ENCODE measurements at places on chromosomes 7 and 10.
A peak's percentile ranks its signal among the peaks of the same experiment; 100 is the strongest.

- DNase-seq, result peak; percentile 83
Observed at GRCh38 chr10:48517911-48518811, 86.7 kb downstream of the ARHGAP22 start.

DNA sequence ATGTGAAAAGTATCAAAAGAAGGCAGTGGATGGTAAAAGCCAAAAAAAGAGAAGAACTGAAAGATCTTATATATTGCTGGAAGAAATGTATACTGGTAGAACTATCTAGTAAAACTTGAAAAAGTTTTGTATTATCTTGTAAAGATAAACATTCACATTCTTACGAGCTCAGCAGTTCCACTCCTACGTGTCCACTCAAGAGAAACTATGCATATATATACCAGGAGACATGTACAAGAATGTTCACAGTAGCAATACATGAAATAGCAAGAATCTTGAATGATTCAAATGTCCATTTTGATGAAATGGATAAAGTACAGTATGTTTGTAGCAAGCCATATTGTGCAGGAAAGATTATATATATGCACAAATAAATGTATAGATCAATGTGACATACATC, 155.0 kb downstream of the RNF133 start:
- DNase-seq, result no peak

DNA sequence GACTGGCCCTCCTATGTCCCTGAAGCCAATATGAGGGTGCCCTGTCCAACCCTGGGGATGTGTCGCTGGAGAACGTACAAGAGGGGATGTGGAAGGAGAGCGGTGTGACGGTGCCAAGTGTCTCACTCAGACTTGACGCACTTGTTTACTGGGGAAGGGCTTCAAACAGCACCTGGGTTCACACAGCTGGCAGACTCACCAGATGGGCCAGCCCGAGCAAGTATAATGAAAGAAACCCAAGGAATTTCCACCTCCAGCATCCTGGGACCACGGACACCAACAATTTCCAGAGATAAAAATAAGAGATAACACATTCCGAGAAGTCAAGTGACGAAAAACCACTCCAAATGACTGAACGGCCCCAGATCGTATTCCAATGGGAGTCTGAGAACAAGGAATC, 5.3 kb downstream of the ATP5MF start:
- no peak for DNase-seq

- DNase-seq, result no peak
Observed at GRCh38 chr10:31645786-31646185, 282.8 kb downstream of the ARHGAP12 start.

- DNase-seq, result no peak
Observed at GRCh38 chr7:139844779-139845442, 15.8 kb downstream of the TBXAS1 start.

GRCh38 chr10:126387931-126388911, at the start of gene ADAM12:
Gene ADAM12 (minus strand): TSS chr10:126388477. CDS start chr10:126388145, 332 bp downstream.
- DNase-seq, result peak; percentile 10

DNA sequence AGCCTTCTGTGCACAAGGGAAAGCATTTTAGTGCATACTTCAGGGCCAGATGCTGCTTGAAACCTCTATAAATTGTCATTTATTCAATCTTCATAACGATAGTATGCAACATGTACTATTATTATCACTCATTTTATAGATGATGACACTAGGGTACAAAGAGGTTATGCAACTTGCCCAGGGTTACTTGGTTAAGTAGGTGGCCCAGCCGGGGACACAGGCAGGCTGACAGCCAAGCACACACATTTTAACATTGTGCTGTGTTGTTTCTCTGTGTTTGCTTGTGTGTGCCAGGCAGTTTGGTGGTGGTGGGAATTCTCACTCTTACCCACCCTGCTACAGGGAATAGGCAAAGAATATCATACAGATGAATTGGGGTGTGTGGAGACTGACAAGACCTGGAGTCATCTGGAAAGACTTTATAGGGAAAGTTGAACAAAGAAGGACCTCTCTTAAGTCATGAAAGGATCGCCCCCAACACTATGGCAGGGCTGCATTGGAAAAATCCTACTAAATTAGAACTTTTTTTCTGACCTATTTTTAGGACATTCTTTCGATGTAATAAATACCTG, 98.9 kb downstream of the MKX start:
- no peak for DNase-seq

DNA sequence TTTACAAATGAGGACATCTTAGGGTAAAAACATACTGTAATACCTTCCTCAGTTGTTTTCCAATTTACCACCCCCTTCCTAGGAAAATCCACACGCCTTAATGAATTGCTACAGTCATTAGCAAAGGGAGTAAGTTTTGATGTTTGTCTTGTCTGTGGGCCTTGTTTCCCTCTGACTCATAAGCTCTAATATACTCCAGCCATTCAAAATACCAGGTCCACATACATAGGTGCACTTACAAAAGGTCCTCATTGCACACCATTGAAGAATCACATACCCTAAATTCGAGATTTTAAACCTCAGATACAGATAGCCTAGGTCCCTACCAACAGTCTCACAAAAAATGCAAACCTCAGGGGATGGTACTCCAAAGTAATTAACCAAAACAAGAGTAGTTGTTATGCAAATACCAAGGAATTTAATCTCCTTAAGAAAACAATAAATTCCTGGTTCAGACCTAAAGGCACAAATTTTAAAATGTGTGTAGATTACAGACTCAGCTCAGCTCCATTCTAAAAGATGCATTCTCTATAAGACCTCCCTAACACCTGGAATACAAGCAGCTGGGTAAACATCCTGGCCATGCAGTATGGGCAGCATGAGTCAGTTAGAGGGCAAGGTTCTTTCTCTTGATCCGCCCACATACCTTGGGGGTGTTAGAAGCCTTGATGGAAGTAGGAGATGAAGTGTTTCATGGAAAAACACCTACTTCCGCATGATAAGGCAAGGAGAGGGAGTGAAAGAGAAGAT, 3.0 kb upstream of the LIPK start:
- no peak for DNase-seq

DNA sequence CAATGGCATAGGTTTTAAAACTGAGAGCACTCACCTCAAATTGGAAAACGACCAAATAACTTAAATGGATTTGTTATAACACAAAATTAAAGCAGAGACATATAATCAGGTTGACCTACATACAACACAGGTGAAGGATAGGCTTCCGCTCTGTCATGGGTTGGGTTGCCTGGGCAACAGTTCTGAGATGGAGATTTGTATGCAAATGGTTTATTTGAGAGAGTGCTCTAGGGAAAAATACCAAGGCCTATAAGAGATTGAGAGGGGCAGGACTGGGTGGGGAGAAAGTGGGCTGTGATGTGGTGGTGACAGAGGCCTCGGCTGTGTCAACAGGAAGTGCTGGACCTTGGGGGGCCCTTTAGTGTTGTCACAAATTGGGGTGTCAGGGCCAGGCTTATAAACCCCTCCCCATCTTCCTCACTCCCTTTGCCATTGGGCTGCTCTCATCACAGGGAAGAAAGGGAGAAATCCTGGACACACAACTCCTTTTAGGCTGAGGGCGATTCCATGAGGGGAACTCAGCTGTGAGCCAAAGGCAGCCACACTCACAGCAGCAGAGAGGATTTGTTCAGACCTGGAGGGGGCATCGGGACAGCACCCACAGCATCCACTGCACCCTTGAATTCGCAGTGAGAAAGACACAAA, 105.4 kb upstream of the LYZL1 start:
- no peak for DNase-seq

DNA sequence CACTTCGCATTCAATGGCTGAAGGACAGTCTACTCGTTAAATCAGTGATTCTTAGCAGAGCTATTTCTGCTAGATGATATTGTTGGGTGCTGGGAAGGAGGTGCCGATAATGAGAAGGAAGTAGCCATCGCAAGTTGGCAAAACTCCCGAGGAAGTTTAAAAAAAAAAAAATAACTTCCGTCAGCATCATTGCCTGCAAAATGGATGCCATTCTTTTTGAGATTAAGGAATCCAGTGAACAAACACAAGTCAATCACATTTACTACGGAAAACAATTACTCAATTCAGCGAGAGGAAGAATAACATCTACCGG, 74.4 kb upstream of the SFMBT2 start:
- peak; percentile 30 for DNase-seq

DNA sequence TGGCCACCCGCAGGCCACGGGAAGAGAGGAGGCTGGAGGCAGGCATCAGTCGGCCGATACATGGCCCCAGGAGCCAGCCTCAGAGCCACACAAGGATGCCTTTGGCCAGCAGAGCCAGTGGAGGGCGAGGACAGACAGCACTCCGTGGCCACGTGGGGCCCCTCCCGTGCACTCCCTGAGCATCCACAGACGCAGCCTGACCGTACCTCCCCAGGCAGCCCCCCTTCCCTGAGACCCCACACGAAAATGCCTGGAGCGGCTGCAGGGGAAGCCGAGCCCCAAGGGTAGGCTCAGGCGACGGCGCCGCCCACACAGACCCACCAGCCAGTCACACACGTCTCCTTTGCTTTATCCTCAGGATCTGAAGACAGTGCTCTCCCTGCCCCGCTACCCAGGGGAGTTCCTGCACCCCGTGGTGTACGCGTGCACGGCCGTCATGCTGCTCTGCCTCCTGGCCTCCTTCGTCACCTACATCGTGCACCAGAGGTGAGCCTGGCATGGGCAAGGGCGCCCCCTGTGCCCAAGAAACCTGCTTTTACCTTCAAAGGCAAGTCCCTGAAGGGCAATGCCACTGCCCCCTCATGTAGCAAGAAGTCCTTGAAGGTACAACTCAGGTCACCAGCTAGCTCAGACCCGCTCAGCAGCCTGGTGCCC, 9.0 kb downstream of the ADGRA1 start:
- DNase-seq, result peak; percentile 6

- DNase-seq, result no peak
Observed at GRCh38 chr7:117654780-117655179, 175.0 kb downstream of the CFTR start.

- no peak for DNase-seq
Observed at GRCh38 chr10:228366-228765, 93.1 kb downstream of the ZMYND11 start.

DNA sequence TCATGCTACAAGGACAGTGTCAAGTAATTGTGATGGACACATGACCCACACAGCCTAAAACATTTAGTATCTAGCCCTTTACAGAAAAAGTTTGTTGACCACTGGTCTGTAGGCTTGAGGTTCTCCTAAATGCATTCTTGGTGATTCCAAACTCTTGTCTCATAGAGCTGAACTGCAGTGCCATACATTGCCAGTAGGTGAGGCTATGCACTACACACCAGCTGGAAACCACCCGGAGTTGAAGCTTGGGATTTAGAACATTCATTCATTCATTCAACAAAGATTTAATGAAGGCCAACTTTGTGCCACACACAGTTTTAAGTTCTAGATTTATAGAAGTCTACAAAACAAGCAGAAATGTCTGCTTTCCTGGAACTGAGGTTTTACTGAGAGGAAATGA, 77.3 kb upstream of the TCF7L2 start:
- DNase-seq, result no peak

GRCh38 chr7:69439636-69440325, 158.5 kb upstream of the AUTS2 start:
- no peak for DNase-seq

GRCh38 chr7:108055611-108056021, 52.7 kb upstream of the LAMB1 start:
- DNase-seq, result no peak

DNA sequence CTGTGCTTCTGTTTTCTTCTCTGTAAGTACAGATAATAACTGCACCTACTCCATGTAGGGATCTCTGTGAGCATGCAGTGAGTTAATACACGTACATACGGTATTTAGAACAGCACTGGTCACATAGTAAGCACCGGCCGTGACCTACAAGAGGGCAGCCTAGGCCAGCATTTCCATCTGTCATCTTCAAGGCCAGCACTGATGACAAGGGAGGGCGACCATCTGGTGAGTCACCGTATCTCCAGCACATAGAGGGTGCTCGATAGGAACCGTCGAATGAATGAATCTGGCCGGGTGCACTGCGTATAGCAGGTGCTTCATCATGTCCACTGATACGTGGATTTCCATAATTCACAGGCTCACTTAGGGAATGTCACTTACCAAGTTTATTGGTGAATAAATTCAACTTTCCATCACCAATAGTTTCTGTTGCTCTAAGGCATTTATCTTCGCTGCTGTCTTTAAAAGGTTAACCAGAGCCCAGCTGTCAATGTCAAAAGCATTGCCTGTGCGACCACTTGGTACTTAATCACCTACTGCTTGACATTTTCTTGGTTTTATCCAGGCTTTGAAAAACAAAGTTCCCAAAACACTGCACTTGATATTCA, 8.3 kb downstream of the NOD1 start:
- DNase-seq, result no peak

GRCh38 chr7:75639071-75639885, 99.5 kb downstream of the HIP1 start:
- DNase-seq, result no peak

DNA sequence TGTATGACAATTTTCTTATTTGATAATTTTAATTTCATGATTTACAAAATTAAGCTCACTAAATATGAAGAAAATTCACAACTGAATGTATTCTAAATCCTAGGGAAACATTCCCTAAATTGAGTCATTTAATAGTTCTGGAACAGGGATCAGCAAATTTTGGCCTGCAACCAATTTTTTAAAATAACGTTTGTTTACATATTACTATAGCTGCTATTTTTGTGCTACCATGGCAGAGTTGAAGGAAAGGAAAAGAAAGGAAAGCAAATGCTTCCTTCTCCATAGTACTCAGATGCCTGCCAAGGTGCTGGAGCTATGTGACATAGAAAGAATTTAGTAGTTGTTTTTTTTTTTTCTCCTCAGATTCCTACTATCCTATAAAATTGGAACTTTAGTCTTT, 1307.7 kb upstream of the LRRTM3 start:
- DNase-seq, result no peak

DNA sequence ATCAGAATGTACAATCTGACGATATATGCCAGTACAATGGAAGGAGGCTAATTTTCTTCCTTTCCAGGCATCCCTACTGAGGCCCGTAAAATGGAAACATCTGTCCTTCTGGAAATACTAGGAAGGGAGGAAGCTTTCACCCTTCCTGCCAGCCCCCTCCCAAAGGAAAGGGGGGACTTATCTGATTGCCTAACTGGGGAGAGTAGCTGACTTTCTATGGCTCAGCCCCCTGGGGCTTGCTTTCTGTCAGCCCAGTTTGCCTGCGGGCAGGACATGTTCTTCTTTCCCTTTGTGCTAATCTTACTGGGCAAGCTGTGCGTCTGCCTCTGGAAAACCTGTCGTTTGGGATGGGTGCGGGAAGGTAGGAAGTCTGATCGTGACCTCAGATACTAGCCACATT, 508.9 kb downstream of the SUGCT start:
- no peak for DNase-seq

DNA sequence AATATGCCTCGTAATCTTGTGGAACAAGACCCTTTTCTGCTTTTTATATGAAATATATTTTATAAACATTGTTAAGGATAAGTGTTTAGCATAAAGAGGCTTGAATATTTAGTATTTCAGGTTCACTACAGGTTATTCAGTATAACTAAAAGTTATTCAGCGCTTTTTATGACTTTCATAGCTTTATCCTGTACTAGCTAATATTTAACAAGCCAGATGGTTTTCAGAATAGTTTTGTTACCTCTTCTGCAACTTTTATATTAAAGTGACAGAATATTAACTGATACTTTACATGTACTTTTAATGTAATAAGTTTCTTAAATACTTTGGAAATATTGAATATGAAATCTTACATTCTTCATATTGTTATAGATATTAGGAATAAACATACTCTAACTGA, 75.4 kb downstream of the CYP51A1 start:
- DNase-seq, result no peak

Data from suppressor macrophage (primary cell).